ENCODE measurements at places on chromosomes 3 and 15.

DNA sequence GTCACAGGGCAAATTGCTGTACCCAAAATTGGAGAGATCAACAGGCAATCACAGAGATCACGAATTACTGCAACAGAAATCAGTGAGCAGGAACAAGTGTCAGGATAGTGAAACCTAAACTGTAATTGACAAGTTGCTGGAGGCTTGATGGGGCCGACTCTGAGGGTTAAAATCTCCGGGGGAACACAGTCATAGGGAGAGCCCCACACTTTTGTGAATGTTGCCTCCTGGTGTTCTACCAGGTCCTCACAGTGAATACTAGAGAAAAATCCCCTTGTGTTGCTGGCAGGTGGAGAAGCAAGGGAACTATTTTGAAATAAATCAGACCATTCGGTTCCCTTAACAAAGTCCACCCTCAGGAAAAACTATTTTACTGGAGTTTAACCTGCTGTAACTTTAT lies 697.5 kb upstream of the CBLB start:
- DNase-seq = no peak

DNA sequence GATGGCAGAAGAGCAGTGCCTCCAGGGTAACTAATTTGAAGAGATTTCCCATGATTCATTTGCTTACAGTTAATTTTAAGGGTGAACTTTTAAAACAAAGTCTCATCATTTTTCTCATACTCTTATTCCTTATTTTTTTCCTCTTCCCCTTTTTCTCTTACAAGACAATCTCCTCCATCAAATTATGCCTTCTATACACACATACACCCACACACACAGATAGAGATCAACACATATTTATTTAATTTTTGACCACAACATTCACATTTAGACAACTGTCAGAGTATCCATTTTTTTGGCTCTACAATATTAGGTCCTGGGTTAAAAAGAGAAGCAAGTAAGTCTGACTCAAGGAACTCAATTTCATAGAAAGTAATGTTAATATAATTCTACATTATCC lies 37.6 kb downstream of the AAGAB start:
- DNase-seq = no peak

GRCh38 chr3:41267975-41268640 lies 68.8 kb downstream of the CTNNB1 start:
- DNase-seq = peak; percentile 88

DNA sequence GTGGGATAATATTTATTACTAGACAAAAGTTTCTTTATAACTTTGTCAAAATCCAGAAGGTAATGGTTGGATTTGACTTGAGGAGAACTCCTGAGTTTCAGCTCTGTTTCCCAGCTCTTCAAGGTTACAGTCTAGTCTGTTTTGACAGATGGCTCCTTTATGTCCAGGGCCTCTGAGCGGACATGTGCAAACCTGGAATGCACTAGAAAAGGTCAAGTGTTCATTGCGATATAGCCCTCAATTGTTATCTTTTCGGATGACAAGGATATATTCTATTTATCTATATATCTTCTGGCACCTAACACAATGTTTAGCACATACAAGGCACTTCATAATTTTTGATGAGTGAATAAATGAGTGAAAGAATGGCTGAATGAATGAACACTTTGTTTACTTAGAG lies 513.2 kb upstream of the GOLIM4 start:
- no peak for DNase-seq

- DNase-seq = no peak
Measured at GRCh38 chr15:51735228-51736010, 2.0 kb downstream of the LYSMD2 start.

Data from RWPE1 (cell line).